AG04450 (cell line): ENCODE measurements at places on chromosomes 1 and 21.

DNA sequence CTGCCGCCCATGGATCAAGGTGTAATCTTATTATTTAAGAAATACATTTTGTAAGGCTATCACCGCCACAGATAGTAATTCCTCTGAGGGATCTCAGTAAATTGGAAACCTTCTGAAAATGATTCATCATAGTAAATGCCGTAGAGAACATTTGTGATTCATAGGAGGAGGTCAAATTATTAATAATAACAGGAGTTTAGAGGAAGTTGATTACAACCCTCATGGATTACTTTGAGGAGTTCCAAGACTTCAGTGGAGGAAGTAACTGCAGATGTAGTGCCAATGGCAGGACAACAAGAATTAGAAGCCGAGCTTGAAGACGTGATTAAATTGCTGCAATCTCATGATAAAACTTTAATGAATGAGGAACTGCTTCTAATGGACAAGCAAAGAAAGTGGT is 280.1 kb downstream of the PTPRC start:
- DNase-seq, result no peak

DNA sequence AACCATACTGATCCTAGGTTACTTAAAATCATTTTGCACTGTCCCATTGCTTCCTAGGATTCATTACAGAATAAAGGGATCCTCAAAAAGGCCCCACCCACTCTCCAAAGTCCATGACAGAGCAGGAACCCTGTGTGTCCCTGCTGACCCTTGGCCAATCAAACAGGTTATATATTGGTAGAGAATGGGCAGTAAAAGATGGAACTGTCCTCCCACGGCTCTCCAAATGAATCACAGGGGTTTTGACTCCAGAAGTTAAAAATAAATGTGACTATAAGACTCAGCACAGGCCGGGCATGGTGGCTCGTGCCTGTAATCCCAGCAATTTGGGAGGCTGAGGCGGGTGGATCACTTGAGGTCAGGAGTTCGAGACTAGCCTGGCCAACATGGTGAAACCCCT is 65.5 kb downstream of the ACOT7 start:
- DNase-seq, result no peak

DNA sequence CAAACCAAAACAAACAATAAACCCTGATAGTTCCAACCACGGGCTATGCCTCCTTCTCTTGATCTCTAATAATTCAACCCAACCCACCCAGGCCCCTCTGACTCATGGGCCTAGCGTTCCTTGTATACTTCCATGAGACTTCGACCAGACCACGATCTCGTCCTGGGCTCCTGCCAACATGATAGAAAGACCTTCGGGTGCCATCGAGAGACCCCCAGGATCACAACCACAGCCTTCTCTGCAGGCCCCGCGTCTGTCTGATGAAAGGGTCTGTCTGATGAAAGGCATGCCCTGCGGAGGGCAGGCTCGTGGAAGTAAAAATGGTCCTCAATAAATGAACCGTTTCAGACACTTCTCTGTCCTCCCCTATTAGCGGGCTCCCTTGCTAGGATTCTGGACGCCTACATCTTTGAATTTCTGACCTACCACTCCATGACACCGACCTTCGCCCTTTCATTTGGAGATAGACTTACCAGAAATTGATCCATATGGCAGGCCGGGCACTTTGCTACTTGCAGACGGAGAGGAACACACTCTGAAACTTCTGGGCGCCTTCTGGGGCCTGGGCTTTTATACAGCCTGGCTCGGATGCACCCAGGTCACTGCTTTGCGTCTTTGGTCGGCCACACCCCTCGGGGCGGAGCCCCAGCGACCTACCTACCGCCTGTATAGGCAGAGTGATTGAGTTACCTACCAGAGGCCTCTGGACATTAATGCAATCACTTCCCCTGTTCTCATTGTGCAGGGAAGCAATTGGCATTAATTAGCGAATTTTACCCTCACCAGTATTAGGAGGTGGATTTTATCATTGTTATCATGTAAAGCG is 5.3 kb upstream of the KLF18 start:
- no peak for DNase-seq

DNA sequence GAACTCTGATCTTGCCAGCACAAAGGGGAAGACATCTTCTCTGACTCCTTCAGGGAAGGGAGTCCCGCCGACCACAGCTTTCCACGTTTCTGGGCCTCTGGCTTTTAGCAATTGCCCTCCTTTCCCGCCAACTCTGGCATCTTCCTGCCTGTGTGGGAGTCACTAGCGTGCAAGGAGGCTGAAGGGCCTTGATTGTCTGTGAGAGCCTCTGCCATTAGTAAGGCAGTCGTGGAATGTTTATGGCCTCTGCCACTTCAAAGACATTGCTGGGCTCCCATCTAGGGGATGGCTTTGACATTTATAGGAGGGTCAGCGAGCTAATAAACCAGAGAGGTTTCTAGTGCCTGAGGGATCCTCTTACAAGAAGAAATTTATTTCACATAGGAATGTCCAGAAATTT is 14.3 kb upstream of the PROK1 start:
- DNase-seq, result no peak

- DNase-seq, result no peak
These were observed 126.4 kb upstream of the ARHGEF16 start for GRCh38 chr1:3327936-3328590.

- no peak for DNase-seq
These were observed 15.9 kb downstream of the RALGPS2 start for GRCh38 chr1:178740924-178741323.

GRCh38 chr1:99705385-99705784 is 59.5 kb downstream of the PALMD start:
- DNase-seq, result no peak

DNA sequence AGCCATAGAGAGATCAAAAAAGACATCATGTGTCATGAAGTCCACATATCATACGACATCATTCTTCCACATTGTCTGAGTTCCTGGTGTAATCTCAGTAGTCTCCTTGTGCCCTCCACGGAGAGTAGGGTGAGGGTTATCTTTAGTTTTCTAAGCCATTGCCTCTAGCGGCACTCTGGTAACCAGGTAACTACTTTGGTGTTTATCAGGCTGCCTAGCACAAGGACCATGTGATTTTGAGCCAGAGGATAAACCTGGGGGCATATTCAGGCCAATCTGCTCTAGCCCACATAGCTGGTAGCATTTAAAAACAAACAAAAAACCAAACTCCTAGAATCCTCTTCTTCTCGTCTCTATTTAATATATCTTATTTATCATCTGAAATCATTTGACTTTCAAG is 147.4 kb downstream of the GDAP2 start:
- no peak for DNase-seq

DNA sequence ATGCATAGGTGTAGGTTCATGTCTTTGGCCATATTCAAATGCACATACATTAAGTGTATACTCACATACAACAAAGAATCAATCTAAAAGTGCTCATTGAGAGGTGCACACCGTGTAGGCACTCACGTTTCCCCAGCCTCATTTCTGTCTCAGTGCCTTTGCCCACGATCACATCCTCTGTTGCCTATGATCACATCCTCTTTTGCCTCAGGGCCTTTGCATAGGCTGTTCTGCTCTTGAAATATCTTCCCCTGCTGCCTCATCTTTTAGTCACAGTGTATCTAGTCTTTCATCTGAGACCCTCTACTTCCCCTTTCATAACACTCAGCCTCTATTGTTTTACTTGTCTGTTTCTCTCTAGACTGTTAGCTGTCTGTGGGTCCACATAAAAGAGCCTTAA is 69.3 kb downstream of the FOXD2 start:
- DNase-seq, result no peak

GRCh38 chr1:16348414-16349182 is 3.7 kb downstream of the FBXO42 start:
- peak; percentile 51 for DNase-seq

- DNase-seq, result no peak
These were observed 147.3 kb downstream of the DUSP10 start for GRCh38 chr1:221594576-221594975.

DNA sequence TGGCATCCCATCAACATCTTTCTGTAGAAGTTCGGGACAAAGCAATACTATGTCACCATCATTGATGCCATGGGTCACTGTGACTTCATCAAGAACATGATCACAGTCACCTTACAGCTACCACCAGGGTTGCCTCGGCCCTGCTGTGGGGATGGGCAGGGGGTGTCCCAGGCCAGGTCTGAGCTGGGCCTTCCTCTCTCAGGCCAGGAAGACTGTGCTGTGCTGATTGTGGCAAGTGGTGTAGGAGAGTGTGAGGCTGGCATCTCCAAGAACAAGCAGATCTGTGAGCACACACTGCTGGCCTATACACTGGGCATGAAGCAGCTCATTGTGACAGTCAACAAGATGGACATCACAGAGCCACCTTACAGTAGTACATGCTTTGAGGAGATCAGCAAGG is 20.9 kb upstream of the RPL11 start:
- no peak for DNase-seq

DNA sequence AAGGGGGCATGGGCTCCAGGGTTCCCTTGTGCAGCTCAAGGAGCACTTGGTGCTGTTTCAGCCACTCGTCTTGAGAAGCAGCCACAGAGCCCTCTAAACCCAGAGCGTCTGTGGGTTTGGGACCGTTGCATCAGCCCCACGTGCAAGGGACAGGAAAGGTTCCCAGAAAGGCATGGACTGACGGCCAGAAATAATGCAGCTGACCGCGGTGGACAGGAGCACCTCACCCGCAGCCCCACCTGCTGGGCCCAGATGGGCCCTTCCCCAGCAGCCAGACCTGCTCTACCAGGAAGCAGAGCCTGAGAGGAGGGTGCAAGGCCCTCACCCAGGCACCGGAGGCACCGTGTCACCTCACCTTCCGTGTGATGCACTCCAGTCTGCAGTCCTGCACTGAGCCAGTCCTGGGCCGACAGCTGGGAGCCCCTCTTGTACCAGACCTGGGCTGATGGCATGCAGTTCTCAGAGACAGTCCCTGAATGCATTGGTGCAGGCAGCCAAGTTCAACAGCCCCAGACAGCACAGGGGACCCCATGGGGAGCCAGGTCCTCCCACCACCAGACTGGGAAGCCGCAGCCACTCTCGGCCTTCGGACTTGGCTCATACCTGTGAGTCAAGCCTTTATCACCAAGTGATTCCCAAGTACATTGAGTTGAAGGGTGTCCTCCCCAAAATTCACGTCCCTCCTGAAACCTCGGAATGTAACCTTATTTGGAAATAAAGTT is 4.8 kb upstream of the TFF3 start:
- DNase-seq, result no peak

DNA sequence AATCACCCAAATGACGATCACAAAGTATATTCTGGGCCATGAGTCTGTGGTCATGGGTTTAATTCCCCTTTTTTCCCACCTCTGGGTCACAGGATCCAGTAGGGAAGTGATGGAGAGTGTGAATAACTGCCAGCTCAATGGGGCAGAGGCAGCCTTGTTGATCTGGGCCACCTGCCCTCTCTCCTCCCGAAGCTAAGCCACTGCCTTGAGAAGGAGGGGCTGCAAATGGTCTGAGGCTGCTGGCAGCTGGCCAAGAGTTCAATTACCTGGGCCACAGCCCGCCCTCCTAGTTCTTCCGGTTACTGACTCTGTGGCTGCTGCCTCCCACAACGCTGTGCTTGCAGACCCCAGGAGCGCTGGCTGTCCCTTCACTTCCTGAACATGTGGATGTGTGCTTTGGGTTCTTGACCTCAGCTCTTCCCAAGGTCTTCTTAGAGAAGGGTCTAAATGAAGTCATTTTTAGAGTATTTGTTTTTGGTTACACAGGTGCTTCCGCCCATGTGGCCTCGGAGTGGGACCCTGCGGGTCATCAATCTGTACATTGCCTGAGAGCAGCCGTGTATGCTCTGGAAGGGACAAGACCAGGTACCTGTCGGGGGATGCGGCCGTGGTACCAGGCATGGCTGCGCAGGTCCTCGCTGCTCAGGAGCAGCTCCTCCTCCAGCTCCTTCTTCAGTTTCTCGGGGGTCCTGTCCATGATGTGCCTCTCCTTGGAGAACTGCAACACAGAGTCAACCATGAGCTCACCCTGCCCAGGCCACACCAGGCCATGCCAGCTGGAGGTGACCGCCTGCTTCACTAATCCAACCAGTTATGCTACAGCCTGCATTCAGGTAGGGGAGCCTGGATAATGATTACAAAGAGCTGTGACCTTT is 89.7 kb downstream of the BCAR3 start:
- no peak for DNase-seq

DNA sequence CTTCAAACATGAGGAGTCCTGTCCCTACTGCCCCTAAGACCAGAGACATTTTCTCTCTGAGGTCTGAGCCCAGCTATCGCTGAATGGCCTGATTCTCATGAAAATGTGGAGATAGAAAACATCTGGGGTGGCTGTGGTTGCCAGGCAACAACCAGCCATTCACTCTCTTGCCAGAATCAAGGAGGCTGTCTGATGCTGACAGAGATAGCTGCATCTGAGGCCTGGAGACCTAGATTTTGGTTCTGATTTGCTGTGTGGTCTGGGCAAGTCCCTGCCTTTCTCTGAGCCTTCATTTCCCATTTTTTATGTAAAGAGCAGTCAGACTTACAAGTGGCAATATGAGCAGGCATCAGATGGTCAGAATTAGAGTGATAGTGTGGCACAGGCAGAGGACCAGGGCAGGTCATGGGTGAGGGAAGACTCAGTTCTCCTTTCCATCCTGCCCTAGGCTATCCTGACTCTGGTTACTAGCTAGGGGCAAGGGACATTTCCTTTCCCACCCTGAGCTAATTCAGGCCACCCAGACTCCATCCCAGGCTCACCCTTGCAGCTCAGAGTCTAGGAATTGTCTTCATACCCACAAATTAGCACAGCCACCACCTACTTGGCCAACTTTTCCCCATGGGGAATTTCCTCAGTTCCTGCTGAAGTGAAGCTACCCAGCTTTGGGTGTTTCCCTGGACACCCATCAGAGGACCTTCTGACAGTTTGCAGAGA is 20.0 kb upstream of the RNF19B start:
- no peak for DNase-seq

- no peak for DNase-seq
These were observed 58.5 kb downstream of the EXTL2 start for GRCh38 chr1:100835866-100836842.

GRCh38 chr1:17021896-17022295 is 10.2 kb upstream of the ATP13A2 start:
- no peak for DNase-seq

DNA sequence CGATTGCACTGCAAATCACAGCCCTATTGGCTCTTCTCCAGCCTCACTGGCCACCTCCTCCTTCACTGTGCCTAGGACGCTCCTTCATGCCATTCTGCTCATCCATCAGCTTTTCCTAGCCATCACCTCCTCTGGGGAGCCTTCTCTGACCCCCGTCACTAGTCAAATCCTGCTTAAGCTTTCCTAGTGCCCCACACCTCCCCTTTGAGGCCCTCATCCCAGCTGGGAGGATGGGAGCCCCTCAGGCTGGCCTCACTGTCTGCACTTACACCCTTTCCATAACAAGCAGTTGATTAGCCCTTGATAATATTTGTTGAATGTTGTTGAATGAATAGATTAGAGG is 50.7 kb downstream of the KLHDC7A start:
- DNase-seq, result no peak

DNA sequence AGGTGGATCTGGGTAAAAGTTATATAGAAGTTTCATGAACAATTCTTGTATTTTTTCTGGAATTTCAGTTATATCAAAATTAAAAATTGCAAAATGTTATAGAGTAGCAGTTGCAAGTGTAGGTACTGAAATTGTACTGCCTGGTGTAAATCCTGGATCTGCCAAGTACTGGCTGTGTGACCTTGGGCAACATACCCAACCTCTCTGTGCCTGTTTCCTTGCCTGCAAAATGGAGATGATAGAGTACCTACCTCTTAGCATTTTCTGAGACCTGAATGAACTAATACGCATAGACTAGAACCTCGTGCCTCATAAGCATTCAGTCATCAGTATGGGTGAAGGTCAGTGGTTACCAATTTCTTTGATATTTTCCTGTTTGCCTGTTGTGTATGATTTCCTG is 290.0 kb upstream of the KAZN start:
- no peak for DNase-seq
